ENCODE measurements at places on chromosomes 16 and 17.

DNA sequence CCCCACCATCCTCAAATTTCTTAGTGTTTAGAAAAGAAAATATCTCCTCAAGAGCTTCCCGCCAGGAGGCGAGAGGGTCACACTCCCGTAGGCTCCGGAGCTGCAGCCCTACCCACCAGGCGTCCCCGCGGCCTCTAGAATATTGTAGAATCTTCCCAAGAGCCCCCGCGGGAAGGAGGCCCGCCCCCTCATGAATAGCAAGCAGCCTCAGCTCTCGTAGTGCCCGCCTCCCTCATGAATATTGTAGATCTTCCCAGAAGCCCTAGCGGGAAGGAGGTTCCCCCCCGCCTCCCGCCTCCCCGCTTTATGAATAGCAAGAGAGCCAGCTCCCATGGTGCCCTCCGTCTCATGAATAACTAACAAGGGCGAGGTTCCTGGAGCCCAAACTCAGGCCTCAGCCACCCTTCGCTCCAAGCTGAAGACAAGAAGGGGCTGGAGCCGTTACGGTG, at the start of gene FBXO47:
FBXO47 (minus strand) TSS at position 114 of the 449 bp plus-strand sequence. CDS start 4,378 bp downstream, outside the sequence.
- DNase-seq: no peak

- DNase-seq: no peak
Observed at GRCh38 chr17:56592487-56593085, 913 bp upstream of the NOG start.

DNA sequence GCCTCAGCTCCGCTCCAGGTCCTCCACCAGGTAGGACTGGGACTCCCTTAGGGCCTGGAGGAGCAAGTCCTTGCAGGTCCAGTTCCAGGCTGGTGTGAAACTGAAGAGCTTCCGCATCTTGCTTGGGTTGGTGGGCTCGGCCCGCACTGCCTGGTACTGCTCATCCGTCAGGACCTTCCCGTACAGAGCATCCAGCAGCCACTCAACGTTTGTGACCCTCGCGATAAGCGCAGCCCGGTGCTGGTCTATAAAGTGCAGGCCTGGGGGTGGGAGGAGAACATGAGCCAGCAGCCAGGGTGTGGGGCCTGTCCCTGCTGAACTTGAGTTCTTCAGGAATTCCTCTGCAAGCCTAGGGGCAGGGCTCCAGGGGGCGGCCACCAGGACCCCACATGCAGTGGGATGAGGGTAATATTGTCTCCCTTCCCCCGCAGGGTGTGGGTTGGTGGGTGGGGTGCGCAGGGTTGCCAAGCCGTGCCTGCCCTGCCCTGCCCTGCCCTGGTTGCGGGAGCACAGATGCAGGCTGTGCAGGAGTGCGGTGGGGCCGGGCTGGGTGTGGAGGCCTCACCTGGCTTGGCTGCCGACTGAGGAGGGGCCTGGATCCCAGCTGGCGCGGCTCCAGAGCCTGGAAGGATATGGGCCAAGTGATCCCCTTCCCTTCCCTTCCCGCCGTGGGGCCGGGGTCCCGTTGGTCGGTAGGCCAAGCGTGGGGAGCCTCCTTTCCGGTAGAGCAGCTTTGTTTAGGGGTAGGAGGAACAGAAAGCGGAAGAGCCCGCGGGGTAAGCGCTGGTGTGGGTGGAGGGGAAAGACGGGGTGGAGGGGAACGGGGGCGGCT, 762 bp downstream of the PYCARD start:
- DNase-seq: no peak

DNA sequence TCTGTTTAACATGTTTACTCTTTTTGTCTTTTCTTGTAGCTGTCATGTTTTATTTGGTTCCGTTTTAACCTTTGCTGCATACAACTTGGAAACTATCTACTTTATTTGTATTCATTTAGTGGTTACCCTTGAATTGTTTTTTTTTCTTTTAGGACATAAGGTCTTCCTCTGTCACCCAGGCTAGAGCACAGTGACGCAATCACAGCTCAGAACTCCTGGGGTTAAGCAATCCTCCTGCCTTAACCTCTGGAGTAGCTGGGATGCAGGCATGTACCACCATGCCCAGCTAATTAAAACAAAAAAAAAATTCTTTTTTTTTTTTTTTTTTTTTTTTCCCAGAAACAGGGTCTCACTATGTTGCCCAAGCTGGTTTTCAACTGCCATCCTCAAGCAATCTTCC, 29.8 kb upstream of the USP43 start:
- no peak for DNase-seq

- no peak for DNase-seq
Observed at GRCh38 chr16:49356728-49357488, 16.7 kb upstream of the C16orf78 start.

Data from left renal cortex interstitium (tissue), 4 donors.